ENCODE measurements at places on chromosomes 3 and 15.

GRCh38 chr3:39631136-39631535 is 163.7 kb downstream of the MOBP start:
- no peak for DNase-seq

DNA sequence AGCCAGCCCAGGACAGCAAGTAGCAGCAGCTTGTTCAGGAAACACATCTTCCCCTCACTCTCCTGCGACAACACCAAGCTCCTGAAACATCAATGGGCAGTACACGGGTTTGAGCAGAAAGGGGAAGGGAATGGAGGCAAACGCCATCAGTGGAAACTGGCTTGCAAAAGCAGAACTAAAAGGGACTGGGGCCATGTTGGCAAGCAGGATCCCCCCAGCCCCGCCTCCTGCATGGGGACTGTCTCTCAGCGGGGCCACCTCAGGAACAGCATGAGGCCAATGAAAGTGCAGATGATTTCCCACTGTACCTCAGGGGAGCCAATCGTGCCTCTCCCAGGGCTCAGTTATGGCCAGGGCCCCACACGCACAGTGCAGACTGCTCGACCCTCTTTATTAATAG is 6.8 kb downstream of the CDAN1 start:
- no peak for DNase-seq

DNA sequence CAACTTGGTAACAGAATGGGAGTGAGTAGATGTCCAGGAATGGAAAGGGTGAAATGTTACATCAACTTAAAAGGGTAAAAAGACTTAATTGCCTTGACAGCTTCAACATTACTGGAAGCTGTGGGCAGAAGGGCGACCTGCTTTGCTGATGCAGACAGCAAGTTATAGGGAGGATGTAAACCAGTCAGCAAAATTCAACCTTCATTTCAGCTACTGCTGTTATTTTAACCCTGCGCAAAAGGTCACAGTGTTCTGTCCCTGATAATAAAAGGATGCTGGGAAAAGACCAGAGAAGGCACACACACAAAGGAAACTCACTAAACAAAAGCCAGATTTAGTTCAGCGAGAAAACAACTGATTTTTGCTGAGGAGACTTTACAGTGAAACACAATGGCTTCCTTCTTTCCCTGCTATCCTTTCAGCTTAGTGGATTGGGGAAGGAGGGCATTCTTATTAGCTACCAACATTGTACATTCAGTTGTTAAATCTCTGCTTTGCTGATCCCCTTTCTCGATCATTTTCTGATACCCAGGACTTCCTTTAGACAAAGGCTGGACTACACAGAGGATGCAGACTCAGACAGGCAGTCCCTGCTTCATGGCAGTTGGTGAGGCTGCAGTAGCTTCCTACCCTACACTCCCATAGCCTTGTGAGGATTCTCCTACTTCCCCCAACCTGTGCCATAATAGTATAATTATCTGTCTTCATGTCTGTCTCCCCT is 62.0 kb downstream of the P3H2 start:
- no peak for DNase-seq

DNA sequence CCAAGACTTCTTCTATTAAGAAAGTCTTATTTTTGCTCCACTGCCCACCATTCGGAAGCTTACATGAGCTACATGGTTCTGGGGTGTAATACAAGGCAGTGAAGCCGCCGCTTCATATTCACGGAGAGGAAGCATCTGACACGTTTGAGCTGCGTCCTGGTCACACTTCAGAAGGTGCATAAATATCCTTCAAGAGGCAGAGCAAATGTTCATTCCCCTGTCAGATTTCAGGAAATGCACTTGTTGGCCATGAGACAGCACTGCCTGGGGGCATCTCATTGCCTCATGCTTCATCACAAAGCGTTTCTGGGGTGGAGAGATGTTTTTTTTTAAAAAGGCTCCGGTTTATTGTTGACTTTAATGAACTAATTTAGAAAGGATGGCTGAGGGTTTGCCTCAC is 119.9 kb downstream of the CADPS start:
- no peak for DNase-seq

DNA sequence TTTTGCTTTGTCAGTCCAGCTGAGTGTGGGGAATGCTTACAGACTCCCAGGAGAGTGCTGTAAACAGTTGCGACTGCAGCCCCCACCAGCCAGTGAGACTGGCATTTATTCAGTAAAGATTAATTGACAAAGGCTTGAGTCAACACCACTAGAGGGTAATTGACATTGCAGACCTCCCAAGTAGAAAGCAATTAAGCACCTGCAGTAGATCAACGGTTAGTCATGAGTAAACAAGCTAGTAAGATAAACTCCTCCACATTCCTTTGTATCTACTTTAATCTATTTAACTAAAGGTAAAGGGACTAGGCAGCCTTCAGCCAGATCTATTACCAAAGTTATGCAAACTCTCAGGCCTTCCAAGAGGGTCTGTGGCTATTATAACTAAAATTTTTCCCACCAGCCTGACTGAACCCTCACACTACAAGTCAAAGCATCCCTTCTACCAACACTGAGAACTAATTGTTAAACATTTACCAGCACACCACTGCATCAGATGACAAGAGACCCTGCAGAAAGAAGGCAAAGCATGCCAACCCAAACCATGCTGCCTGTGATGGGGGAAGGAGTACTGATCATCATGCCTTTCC is 30.5 kb upstream of the GALNT15 start:
- DNase-seq: no peak

GRCh38 chr3:183392186-183393034 is 36.0 kb downstream of the MCF2L2 start:
- DNase-seq: no peak

- DNase-seq: no peak
Measured at GRCh38 chr3:97895216-97895615, 73.4 kb downstream of the CRYBG3 start.

- DNase-seq: no peak
Measured at GRCh38 chr3:167936019-167936418, 159.7 kb downstream of the GOLIM4 start.

- DNase-seq: no peak
Measured at GRCh38 chr3:138696666-138697370, 88.2 kb downstream of the FAIM start.

DNA sequence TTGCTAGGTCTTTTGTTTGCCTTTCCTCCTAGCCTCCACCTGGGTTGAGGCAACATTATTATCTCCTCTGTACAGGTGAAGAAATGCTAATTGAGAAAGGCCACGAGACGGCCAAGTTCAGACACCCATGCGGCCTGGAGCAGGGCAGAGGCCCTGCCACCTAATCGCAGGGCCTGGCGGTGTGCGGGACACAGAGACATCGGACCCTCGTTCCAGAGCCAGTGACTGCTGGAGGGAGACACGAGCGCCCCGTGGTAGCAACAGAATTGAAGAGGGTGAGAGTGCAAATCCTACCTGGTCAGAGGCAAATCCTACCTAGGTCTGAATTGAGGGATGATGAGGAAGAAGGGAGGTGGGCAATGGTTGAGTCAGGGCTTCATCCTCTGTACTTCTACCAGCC is 113.8 kb upstream of the MEF2A start:
- DNase-seq: no peak

- no peak for DNase-seq
Measured at GRCh38 chr3:183122257-183122932, 23.1 kb upstream of the MCCC1 start.

DNA sequence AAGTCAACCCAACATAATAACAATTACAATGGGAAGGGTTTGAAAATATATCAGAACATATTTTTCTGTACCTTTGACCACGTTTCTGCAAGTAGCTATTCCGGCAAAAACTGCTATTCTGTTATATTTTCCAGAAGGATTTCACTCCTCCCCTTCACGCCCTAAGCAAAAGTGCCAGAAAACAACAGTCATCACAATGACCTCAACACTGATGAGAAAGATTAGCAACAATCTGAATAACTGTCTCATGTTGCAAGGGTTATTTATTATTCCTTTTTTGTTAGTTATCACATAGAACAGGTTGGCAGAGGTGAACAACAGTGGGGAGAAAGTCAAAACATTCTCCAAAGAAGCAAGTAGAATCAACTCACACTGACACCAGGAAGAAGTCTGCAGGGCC is 269.4 kb upstream of the ARRDC4 start:
- no peak for DNase-seq

- no peak for DNase-seq
Measured at GRCh38 chr15:65939901-65940617, 70.8 kb downstream of the RAB11A start.

- no peak for DNase-seq
Measured at GRCh38 chr15:74565381-74566085, 24.5 kb downstream of the ARID3B start.

GRCh38 chr15:62853114-62853840 is 189.3 kb upstream of the TPM1 start:
- no peak for DNase-seq

GRCh38 chr3:195847055-195847950 is 35.6 kb upstream of the MUC4 start:
- no peak for DNase-seq

GRCh38 chr3:125119752-125120378 is 64.1 kb upstream of the HEG1 start:
- DNase-seq: no peak

DNA sequence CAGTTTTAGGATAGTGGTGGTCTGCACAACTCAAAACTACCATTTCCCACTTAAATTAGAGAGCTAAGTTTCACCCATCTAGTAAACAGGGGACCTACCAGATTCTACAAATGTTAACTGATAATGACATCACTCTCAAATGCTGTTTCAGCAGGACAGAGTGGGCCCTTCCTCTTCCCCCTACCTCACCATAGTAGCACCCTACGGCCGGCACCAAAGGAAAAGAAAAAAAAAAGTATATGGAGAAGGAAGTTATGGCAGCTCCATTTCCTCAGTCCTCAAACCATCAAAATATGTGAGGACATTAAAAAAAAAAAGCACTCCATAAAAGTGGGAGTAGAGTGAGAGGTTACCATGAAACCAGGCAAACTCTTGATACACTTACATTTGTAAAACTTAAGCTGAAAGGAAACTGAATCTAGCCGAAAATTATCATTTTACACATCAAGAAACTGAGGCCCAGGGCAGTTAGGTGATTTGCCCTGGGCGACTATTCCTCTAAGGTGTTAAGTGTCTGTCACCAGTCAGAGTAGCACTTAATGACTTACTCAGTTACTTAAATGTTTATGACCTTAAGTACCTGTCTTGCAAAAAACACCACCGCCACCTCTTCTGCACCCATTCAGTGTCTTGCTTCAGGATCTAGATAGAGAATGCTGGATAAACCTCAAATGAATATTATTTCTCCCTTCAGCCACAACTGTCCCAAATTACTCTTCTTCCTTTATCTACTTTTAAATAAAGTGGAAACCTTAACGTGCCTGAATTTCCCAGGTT is 2.7 kb downstream of the MSL2 start:
- no peak for DNase-seq

DNA sequence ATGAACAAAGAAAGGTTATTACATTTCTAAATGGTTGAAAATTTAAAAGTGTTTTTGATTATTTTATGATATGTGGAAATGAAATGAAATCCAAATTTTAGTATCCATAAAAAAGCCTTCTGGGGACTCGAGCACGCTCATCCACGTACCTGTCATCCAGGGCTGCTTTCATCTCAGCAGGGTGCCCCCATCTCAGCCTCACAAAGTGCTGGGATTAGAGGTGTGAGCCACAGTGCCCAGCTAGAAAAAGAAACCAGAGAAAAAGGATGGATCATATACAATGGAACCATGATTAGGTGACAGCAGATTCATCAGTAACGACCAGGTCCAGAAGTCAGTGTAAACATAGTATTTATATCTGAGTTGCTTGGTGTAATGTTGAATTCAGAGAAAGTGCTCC is 49.7 kb downstream of the STARD5 start:
- DNase-seq: no peak

DNA sequence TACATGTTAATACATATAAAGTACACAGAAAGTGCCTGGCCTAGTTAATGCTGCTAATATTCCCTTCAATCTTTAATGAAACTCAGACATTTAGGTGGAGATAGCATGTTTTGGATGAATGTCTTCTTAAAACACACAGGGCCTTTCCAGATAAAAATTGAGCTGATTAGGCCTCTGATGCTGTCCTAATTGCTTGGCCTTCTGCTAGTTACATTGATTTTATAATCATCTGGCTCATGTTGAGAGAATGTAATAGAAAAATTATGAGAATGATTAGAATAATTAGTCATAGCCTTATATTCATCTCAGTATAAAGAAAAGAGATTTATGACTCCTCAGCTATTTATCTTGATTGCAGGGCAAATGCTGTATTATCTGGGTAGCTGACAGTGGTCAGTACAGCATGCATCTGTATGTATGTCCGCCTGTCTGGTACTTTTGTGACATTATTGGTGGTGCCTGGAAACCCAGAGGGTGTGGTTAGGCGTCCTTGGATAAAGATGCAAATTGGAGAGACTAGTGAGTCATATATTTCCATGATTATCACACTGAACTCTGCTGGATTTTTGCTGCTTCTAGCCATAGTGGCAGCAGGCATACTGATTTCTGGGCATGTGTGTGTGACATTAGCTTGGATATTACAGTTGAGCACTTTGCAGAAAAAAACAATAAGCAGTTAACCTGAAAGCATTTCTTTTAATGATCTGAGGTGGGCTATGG is 120.8 kb downstream of the FEZF2 start:
- no peak for DNase-seq

- no peak for DNase-seq
Measured at GRCh38 chr15:69834761-69835160, 263.0 kb downstream of the TLE3 start.

DNA sequence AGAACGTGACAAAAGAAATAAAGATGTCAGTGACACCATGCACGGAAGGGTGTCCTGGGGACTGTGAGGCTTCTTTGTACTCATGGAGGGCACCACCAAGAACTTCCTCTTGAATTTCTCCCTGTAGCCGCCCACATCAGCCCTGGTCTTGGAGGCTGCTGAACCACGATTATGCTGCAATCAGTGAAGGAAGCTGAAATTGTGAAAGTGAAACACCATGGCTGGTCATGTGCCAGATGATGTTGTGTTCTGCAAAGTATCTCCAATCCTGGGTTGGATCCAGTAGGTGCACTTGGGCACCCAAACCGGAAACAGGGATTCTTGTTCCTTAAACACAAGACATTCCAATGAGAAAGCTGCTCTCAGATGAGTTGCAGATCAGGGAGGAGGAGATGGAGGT is 104.4 kb upstream of the GOLGA6L6 start:
- no peak for DNase-seq

- DNase-seq: no peak
Measured at GRCh38 chr3:171190668-171191067, 164.1 kb upstream of the SLC2A2 start.

Data from GM12891 (cell line).